ENCODE measurements at places on chromosomes 7 and 10. TPM values are rescaled to one million over a fixed set of nuclear protein-coding genes. Genes with fewer than 3 reads are reported as not detected.

- DNase-seq, result no peak
Observed at GRCh38 chr10:90787393-90788198, 70.2 kb downstream of the HTR7 start.

GRCh38 chr7:94510582-94511496 lies 1.2 kb downstream of the CASD1 start:
- peak; percentile 56 for DNase-seq

VSTM4 gene
- 21.8 TPM for total RNA-seq

- no peak for DNase-seq
Observed at GRCh38 chr7:38451840-38452239, 178.4 kb upstream of the TARP start.

DNA sequence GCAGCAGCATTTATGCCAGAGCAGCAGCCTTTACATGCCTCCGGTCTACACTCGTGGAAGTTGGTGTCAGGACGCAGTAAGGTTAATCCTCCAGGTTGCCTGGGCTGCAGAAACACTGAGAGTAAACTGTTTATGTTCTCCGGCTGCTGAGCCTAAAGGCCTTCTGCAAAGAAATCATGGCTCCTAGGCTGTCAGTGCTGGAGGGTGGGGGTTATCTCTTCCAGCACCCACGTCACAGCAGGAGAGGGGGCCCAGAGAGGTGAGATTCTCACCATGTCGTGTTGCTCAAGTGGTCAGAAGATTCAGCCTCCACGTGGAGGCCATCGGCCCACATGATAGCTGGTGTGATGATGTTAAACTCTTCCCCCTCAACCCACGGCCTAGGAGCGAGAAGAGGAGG lies 41.2 kb downstream of the COL13A1 start:
- no peak for DNase-seq

- DNase-seq, result no peak
Observed at GRCh38 chr7:112898432-112899290, 108.5 kb upstream of the TMEM168 start.

- no peak for DNase-seq
Observed at GRCh38 chr10:110544958-110545537, 22.4 kb upstream of the SMC3 start.

- DNase-seq, result peak; percentile 23
Observed at GRCh38 chr7:131633342-131633843, 77.0 kb upstream of the PODXL start.

DNA sequence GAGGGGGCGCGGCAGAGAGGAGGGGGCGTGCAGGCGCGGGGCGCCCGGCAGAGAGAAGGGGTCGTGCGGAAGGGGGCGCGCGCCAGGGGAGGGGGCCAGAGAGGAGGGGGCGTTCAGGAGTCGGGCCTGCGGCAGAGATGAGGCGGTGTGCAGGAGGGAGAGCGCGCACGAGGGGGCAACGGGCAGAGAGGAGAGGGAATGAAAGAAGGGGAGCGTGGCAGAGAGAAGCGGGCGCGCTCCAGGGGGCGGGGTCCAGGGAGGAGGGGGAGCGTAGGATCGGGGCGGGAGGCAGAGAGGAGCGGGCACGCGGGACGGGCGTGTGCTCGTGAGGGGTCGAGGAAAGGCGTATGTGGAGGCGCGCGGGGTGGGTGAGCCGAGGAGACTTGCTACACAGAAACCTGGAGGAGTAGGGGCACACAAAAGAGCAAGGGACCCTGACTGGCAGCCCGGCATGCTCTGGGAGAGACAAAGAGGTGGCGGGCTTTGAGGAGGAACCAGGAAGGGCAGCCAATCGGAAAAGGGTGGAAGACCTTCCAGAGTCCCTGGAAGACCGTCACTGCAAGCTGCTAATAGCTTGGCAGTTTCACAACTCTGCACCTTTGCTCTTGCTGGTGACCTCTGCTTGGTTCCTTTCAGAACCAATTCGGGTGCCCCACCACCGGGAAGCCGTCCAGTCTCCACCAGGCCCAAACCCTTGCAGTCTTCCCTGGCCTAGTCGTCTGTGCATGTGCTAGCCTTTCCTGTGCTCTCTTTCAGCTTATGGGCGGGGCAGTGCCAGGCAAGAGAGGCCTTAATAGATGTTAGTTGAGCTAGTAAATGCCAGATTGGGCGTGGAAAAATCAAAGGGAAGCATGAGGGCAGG lies 639 bp downstream of the DYDC2 start:
- DNase-seq, result no peak

C10orf90 gene
- not detected for total RNA-seq

Measured in Right ventricle myocardium inferior (tissue), 1 donor.